Thymus (tissue), 14 donors: ENCODE measurements at places on chromosomes 2 and 18. TPM values are rescaled to one million over a fixed set of nuclear protein-coding genes. Genes with fewer than 3 reads are reported as not detected.
A peak's percentile ranks its signal among the peaks of the same experiment; 100 is the strongest.

- H3K27me3 ChIP-seq, result no peaks in the 10 kb centered on the region
- no peaks in the 10 kb centered on the region for H3K36me3 ChIP-seq
- H3K27ac ChIP-seq, result no peak overlapping the region
- no peak for DNase-seq
- H3K4me1 ChIP-seq, result no peaks in the 10 kb centered on the region
These were observed 209.2 kb downstream of the MYCN start for GRCh38 chr2:16149349-16150243.

- no peaks in the 10 kb centered on the region for H3K36me3 ChIP-seq
- H3K27ac ChIP-seq, result peak overlapping the region; percentile 91
- H3K4me1 ChIP-seq, result peaks cover 26% of the 10 kb centered on the region
- H3K27me3 ChIP-seq, result no peaks in the 10 kb centered on the region
- DNase-seq, result peak; percentile 78
- H3K4me3 ChIP-seq, result peak overlapping the region; percentile 35
These were observed 154.7 kb upstream of the HS6ST1 start for GRCh38 chr2:128473175-128474035.

DNA sequence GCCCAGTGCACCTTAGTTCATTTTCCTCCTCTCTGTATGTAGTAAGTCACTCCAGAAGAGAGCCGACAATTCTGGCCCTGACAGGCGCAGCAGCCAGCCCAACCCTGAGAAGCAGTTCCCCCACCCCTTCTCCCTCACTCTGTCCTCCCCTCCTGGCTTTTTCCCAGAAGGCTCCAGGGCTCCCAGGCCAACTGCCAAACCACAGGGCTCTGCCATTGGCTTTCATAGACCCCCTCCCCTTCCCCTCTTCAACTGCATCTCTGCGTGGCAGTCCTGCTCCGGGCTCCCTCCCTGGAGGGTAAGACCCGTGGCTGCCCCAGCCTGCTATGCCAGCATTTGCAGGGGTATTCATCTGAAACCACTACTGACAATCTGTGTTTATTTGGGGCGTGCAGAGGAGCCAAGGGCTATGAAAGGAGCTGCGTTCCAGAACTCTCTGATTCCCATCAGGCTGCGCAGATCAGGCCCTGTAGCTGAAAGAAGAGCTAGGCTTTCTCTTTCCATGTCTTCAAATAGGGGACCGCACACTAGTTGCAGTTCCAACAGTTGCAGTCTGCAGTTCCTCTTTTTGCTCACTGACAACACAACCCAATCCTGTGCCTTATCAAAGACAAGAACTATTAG is 388.6 kb upstream of the TNP1 start:
- H3K4me1 ChIP-seq, result no peaks in the 10 kb centered on the region
- DNase-seq, result peak; percentile 38
- no peak overlapping the region for H3K4me3 ChIP-seq
- no peaks in the 10 kb centered on the region for H3K27me3 ChIP-seq
- no peaks in the 10 kb centered on the region for H3K36me3 ChIP-seq
- H3K27ac ChIP-seq, result peak overlapping the region; percentile 55

- DNase-seq, result no peak
- H3K27ac ChIP-seq, result no peak overlapping the region
- no peaks in the 10 kb centered on the region for H3K27me3 ChIP-seq
- H3K4me3 ChIP-seq, result no peak overlapping the region
These were observed 330.6 kb downstream of the CYRIA start for GRCh38 chr2:16334886-16335603.

GRCh38 chr2:11967946-11968465 is 221.6 kb downstream of the LPIN1 start:
- no peaks in the 10 kb centered on the region for H3K27me3 ChIP-seq
- no peak overlapping the region for H3K27ac ChIP-seq
- no peaks in the 10 kb centered on the region for H3K36me3 ChIP-seq
- H3K4me3 ChIP-seq, result no peak overlapping the region
- no peaks in the 10 kb centered on the region for H3K4me1 ChIP-seq

DNA sequence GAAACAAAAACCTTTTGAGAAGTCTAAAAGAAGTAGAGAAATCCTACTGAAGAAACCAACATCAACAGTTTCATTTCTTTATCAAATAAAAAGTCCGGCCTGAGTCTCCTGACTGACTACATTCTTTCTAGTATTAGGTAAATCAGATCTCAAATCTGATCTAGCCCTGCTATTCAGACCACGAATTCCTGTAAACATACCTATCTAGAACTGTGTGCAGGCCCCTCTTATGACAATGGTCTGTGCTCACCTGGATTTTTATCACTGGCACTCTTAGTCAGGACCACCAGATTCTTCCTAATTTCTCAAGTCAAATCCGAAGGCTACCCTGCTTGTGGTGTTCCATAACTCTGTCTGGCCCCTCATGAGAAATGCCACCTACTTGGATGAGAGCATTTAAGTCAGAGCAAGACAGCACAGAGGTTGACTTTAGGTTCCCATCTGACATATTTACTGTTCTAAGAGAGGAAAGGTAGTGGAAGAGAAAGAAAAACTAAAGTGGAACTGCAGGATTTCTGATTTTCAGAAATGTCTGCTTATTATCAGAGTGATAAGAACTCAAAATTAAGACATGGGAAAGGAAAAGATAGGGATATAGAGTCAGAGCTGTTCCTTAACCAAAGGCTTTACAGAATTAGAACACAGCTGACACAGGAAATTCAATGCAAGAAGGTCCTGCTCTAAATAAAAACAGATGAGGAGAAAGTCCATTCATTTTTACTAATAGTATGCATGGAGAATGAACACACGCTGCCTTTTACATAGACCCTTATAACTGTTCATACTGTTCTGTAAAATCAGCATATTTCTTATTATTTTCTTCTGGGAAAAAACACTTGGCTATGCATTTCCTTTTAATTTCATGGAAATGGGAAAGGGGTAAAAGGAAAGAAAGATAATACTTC is 56.5 kb downstream of the SLC8A1 start:
- H3K27ac ChIP-seq, result no peak overlapping the region
- no peak for DNase-seq
- H3K4me3 ChIP-seq, result no peak overlapping the region

C1GALT1C1L gene
- total RNA-seq, result 0.24 TPM

RGPD3 gene
- total RNA-seq, result 3.9 TPM

GRCh38 chr18:22064581-22064980 is 104.8 kb upstream of the GATA6 start:
- H3K36me3 ChIP-seq, result no peaks in the 10 kb centered on the region
- no peak for DNase-seq
- no peaks in the 10 kb centered on the region for H3K4me1 ChIP-seq
- H3K4me3 ChIP-seq, result no peak overlapping the region

DNA sequence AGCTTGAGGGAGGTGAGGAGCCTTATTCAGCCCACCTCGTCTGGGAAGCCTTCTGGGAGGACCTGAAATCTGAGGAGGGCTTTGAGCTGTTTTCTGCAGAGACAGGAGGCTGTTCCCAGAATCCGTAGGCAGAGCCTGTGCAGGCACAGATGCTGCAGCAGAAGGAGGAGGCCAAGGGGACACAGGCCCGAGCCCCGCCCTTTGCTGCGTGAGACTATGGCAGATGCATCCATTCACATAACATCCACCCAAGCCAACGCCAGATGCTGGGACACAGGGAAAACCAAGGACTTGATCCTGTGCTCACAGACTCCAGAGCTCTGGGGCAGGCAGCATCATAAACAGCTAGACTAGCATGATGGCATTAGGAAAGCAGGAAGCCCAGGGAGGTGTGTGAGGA is 98.2 kb downstream of the KCNF1 start:
- H3K27ac ChIP-seq, result no peak overlapping the region
- H3K36me3 ChIP-seq, result no peaks in the 10 kb centered on the region
- no peak for DNase-seq
- no peak overlapping the region for H3K4me3 ChIP-seq
- H3K4me1 ChIP-seq, result no peaks in the 10 kb centered on the region
- no peaks in the 10 kb centered on the region for H3K27me3 ChIP-seq

GRCh38 chr2:3728104-3729054 is 25.0 kb downstream of the DCDC2C start:
- peaks cover 7% of the 10 kb centered on the region for H3K27me3 ChIP-seq
- no peak overlapping the region for H3K27ac ChIP-seq
- no peaks in the 10 kb centered on the region for H3K4me1 ChIP-seq
- no peaks in the 10 kb centered on the region for H3K36me3 ChIP-seq
- DNase-seq, result peak; percentile 6

- no peak overlapping the region for H3K4me3 ChIP-seq
- no peaks in the 10 kb centered on the region for H3K36me3 ChIP-seq
- H3K27me3 ChIP-seq, result no peaks in the 10 kb centered on the region
- no peak overlapping the region for H3K27ac ChIP-seq
These were observed 111.4 kb downstream of the SPP2 start for GRCh38 chr2:234161932-234162331.

DNA sequence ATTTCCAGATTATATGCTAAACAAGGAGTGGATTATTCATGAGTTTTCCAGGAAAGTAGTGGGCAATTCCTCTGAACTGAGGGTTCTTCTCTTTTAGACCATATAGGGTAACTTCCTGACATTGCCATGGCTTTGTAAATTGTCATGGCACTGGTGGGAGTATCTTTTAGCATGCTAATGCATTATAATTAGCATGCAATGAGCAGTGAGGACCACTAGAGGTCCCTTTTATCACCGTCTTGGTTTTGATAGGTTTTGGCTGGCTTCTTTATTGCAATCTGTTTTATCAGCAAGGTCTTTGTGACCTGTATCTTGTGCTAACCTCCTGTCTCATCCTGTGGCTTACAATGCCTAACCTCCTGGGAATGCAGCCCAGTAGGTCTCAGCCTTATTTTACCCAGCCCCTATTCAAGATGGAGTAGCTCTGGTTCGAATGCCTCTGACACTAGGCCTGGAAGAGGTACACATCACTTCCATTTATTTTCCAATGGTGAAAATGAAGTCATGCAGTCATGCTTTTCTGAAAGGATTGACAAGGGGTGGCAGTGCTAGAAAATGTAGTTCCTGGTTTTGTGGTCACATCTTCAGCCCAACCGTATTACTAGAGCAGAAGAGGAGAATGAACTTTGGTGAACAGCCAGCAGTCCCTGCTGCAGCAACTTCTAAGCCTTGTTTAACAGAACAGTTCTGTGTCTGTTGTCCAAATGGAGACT is 26.6 kb upstream of the ITGA4 start:
- H3K27ac ChIP-seq, result peak overlapping the region; percentile 9
- H3K4me1 ChIP-seq, result no peaks in the 10 kb centered on the region
- no peak for DNase-seq

DNA sequence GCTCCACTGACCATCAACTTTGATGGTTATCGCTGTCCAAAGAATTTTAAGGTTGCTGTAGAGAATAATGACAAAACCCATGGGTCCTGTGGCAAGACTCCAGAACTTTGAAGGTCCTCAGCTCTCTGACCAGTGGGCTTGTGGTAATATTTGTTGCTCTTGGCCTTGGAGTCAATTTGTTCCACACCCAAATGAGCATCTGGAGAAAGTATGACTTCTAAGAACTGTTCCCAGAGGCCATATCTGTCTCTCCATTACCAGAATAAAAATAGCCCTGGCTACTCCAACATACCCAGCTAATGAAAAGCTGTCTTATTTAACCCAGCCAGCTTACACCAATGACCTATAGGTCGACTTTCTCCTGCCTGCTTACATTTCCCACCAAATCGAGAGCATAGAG is 466.4 kb downstream of the MEIS1 start:
- no peak overlapping the region for H3K4me3 ChIP-seq
- DNase-seq, result no peak
- H3K27ac ChIP-seq, result no peak overlapping the region
- H3K27me3 ChIP-seq, result no peaks in the 10 kb centered on the region

DNA sequence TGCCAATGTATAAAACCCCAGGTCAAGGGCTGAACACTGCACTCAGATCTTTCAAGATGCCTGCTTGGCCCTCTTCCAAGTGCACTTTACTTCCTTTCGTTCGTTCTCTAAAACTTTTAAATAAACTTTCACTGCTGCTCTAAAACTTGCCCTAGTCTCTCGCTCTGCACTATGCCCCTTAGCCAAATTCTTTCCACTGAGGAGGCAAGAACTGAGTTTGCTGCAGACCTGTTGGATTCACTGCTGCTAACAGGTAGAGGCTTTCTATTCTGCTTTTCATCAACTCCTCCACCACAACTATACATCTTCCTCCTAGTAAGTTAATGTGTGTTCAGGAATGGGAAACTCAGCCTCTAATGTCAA is 467.9 kb downstream of the MBD2 start:
- DNase-seq, result no peak
- no peak overlapping the region for H3K4me3 ChIP-seq
- no peaks in the 10 kb centered on the region for H3K36me3 ChIP-seq
- no peak overlapping the region for H3K27ac ChIP-seq
- H3K4me1 ChIP-seq, result no peaks in the 10 kb centered on the region

DNA sequence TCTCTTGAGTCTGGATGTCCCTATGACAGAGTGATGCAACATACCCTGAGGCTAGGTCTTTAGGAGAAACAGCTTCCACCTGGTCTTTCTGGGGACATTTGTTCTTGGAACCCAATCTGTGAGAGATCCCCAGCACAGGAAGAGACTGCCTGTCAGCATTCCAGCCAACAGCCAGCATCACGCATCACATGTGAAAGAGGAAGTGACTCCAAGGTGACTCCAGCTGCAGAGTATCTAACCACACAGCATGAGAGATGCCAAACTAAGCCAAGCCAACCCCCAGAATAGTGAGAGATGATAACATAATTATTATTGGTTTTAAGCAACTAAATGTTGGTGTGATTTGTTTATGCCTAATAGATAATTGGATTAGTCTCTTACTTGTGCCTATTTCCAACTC is 35.7 kb downstream of the C18orf63 start:
- no peaks in the 10 kb centered on the region for H3K4me1 ChIP-seq
- no peak overlapping the region for H3K4me3 ChIP-seq
- no peaks in the 10 kb centered on the region for H3K27me3 ChIP-seq
- no peaks in the 10 kb centered on the region for H3K36me3 ChIP-seq

- no peak for DNase-seq
- H3K27me3 ChIP-seq, result no peaks in the 10 kb centered on the region
- H3K27ac ChIP-seq, result no peak overlapping the region
- no peak overlapping the region for H3K4me3 ChIP-seq
- no peaks in the 10 kb centered on the region for H3K36me3 ChIP-seq
These were observed 23.1 kb downstream of the PLA2R1 start for GRCh38 chr2:160039166-160039903.

DNA sequence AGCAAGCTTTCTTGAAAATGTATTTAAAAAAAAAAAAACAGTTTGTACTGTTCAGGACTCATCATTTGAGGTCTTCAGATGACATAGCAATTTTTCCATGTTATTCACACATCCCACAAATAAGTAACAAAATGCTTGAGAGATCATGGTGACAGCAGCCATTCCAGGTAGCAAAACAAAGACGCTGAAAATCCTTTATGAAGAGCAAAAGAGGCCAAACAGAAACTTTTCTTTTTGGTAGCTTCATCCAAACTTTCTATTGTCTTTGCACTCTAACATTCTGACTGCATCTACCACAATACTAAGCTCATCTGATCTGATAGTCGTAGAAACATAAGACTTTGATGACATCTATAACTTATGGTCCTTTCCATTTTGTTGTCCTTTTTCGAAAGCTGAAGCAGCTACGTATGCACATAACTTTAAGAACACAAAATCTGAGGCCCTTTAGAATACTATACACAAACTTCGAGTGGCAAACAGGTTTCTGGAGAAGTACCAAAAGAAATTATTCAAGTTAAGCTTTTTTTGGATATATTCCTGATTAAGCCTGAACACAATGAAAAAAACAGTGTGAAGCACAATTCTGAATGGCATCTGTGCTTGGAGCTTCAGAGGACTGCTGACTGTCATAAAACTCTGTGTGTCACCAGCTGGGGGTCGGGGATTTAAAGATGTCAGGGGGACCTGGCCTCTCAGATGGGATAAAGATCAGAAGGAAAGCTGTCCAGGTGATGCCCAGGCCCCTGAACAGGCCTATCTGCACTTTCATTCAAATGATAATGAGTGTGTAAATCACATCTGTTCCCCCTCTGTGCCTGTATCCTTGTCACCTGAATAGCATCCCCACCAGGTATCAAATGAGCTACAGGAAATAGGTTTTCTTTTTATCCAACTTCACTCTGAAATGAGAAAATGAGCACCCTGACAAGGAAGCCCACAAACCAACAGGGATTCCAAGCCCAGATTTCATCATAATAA is 75.8 kb downstream of the ZEB2 start:
- DNase-seq, result no peak
- no peaks in the 10 kb centered on the region for H3K36me3 ChIP-seq
